NCI-H1930 (cell line): ENCODE measurements at places on chromosomes 12 and 14.

- no peak for DNase-seq
Measured at GRCh38 chr12:56477521-56478225, 9.3 kb downstream of the SPRYD4 start.

DNA sequence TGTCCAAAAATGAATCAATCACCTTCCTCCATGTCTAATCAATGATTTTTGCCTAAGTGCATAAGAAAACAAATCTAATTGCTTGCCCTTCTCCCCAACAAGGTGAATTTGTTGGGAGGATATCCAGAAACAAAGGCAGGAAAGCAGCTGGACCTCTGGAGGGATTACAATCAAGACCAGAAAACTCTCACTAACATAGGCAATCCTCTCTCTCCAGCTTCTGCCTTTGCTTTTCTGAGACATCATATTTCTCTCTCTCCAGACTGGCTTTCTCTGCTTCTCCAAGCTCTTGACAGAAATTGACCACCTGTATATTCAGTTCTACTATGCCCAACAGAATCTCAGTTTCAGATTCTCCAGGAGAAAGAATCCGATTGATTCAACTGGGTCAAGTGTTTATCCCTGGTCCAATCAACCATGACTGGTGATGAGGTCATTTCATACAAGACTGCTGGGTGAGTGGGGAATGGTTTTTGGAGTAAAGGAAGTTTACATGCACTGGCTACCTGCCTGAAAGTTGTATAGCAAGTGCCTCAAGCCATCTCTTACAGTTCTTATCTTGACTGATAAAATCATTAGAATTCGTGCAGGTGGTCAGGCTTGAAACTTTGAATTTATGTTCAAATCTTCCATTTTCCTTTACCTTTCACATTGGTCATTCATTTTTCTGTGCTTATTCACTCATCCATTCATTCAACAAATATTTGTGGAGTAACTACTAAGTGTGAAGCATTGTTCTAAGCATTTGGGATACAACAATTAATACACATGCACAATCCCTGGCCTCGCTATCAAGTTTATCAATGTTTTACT lies 22.2 kb upstream of the CFAP54 start:
- DNase-seq: no peak

DNA sequence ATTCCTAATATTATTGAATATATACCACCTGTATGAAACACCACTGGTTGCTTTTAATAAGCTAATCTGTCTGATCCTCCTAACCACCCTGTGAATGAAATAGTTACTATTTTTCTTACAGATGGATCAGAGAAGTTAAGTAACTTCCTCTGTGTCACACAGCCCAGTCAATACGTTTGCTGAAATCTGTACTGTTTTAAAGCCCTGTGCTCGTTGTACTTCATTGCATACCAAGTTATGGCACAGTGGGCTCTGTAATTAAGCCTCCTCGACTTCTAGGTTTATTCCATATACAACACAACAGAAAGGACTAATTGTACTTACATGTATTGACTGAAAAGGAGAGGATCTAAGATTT lies 137.9 kb downstream of the TPH2 start:
- DNase-seq: no peak

GRCh38 chr14:68794851-68795596 lies 2.2 kb upstream of the ZFP36L1 start:
- no peak for DNase-seq

GRCh38 chr14:98200601-98201000 lies 1071.4 kb downstream of the BCL11B start:
- DNase-seq: no peak

DNA sequence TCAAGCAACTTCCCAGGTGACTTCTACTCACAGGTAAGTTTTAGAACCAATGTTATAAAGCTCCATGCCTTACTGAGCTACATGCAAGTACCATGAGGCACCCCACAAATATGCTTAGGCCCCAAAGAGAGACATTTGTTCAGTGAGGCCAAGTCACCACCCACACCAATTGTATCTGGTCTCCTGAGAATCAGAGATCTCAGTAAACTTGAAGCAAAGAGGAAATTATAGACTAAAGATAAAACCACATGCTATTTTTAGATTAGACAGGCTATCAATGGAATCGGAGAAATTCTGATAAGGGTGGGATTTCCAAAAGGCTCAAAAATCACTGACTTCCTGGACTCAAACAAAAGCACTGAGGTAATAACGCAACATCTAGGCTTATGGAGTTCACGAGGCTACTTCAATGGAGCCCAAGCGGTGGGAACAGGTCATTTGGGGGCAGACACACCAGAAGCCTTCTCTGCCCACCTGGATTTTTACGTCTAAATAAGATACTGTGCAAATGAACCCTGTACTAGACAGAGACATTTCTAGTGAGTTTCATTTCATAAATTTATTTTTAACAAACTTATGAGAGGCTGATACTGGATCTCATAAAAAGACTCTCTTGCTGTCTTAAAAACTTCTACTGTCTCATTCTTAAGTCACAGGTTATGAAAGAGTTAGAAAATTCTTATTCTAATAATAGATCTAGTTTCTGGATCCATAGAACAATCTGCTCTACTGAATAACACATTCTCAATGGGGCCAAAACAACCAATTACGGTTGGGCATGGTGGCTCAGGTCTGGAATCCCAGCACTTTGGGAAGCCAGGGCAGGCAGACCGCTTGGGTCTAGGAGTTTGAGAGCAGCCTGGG lies 7.7 kb downstream of the SLC15A4 start:
- DNase-seq: no peak

- DNase-seq: no peak
Measured at GRCh38 chr14:105084741-105085571, 19.7 kb upstream of the GPR132 start.

DNA sequence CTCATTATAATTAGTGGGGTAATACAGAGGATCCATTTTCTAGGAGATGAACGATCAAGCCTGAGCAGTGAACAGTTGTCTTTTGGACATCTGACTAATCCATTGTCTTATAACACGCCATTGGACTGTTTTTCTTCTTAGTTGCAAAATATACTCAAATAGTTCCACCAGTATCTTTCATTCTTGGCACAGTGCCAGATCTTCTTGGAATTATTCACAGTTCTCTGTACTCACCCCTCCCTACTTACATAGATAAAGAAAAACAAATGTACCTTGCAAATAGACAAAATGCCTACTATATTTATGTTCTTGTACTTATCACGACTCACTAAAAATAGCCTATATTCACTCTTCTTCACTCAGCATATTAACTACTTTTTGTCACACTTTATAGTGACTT lies 3.8 kb downstream of the CBLN3 start:
- DNase-seq: no peak

DNA sequence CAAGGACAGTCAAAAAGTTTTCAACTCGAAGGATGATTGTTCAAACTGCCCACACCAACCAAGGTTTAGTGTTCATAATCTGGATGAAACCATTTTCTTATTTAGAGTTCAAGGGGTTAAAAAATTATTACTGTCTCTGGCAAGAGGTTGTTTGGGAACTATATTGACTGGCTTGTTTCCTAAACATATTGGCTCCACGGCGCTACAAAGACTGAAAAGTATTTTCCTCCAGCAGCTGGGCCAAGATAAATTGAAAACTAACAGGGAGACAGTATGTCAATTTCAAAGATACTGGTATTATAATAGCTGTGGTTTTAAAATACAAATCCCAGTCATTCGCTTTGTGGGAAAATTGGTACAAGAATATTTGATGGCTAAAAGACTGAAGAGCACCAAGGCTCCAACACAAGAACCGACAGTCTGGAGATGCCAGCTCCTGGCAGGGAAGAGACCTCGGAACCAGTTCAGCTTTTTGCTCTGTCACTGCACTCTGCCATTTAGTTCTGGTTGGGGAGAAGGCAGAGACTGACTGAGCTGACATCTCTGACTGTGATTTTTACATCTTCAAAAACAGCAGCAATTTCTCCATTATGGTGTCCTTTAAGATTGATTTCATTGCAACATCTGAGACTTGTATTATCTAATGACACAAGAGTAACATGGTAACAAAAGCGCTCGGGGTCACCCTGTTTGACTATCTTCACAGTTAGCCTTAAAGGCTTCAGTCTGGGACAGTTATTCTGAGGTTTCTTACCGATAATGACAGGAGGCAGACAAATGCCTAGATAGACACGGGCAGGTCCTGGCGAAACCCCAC lies 62.0 kb downstream of the ST8SIA1 start:
- no peak for DNase-seq

- no peak for DNase-seq
Measured at GRCh38 chr12:29239336-29239735, 90.3 kb downstream of the FAR2 start.

DNA sequence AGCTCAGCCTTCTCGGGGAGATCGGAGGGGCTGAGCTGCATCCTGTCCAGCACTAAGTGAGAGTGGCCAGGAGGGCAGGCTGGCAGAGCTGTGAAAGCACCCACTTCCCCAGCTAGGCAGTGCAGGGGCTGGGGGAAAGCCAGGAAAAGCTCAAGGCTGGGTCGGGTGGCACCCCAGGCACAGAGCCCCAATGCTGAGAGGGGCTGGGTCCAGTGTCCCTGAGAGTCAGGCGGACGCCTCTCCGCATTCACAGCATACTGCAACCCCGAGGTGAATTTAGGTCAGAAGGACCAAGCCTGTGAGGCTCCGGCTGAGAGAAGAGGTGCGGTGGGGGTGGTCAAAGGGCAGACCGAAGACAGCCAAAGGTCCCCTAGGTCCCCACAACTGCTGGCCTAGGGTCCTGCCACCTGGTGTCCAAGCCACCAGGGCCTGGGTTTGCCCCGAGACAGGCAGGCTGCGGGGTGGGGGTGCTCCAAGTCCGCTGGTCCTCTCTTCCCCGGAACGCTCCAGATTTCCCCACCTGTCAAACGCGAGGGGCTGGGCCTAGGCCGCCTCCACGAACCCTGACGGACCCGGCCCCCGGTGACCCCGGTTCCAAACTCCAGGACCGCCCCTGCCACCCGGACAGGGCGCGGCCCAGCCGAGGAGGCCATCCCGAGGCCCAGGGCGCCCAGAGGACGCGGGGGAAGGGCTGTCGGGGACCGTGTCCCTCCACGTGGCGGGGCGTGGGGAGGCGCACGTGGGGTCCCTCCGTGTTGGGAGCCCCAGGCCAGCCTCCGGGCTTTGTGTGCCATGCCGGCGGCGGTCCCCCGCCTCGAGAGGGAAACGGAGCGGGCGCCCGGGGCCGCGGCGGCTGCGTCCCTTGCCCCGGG lies 527 bp downstream of the CAMKK2 start:
- no peak for DNase-seq

DNA sequence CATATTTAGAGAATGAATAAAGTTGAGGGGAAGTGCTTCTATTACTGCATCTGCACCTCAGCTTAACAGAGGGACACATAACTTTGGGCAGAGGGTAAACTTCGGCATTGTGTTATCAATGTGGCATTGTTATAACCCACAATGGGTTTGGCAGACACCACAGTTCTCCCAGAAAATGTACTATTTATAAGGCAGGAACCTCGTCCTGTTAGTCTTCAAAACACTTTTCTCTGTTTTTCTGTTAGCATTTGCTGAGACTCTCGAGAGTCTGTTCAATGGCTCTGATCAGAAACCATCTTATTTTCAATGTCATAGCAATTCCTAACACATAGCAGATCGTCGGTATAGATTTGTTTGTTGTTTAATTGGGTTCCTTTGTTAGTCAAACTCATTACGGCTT lies 13.9 kb downstream of the PPP1R36 start:
- no peak for DNase-seq

DNA sequence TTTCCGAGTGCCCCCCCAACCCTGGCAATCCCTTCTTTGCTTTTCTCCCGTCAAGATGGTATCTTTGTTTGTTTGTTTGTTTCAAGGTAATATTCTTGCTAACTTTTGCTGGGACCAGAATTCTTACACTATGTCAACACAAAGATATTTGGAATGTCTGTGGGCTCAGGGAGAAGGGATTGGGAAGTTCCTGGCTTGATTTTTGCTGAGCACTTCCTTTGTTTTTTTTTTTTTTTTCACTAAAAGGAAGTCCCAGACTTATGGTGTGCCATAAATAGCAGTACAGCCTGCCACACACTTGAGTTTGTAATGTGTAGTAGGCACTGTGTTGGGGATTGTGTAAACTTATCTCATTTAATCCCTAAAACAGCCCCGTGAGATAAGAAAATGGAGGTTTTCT lies 11.2 kb upstream of the RNU6-7 start:
- DNase-seq: no peak

DNA sequence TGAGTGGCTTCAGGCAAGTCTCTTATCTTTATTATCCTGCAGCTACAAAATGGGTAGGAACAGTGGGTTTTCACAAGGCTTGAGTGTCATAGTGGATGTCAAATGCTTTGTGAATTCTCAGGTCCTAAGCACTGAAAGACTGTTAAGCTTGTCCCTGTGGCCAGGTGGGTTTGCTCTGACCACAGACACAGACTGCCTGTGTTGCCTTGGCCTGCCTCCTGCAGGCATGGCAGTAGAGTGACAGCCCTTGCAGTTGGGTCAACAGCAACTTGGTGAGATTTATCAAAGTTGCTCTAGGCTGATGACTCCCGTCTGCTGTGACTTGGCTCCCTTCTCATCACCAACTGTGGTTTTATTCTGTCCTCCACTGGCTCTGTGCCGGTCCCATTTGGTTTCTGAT lies 520.0 kb upstream of the CCDC196 start:
- DNase-seq: no peak

DNA sequence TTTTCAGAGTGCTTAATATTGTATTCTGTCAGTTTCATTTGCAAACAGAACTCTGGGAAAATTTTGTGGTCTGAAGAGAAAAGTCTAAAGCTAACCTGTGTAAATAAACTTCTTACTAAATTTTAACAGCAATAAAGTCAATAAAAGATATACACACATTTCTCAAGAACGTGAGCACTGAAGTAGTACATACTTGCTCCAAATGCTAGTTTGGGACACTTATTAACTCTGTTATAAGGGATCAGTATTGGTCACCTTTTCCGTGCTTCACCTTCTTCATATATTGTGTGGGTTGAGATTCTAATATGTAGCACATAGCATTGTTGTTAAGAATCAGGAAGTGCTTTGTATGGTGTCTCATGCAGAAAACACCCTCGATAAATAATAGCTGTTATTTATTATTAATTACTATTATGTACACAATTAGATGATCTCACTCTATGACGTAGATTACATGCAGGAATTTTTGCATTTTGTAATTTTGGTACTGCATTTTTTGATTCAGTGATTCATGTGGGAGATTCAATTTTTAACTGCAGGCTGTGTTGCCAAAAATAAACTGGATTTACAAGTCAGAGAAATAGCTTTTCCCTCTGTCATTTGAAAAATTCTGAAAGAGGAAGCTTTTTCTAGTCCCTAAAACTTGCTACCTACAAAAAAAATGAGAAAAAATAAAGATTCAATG lies 300.9 kb downstream of the ACSS3 start:
- DNase-seq: no peak

- DNase-seq: no peak
Measured at GRCh38 chr12:105428793-105429395, 98.4 kb downstream of the C12orf75 start.

- no peak for DNase-seq
Measured at GRCh38 chr12:110344657-110345056, 58.9 kb downstream of the ANAPC7 start.

DNA sequence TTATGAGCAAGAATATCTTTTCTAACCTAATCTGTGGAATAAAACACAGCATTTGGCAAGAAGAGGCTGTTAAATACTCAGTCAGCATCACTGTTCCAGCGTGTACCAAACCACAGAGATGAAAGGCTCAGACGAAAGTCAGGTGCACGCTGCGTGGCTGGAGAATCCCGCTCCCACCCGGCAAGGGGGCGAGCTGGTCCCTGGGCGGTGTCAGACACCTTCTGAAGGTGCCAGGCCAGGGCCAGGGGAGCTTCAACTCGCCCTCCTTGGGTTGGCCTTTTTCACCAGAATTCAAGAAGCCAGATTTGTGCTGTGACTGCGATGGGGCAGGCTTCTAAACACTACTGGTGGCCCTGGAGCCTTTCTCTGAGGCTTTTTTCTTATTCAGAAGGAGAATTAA lies 73.1 kb downstream of the WDR20 start:
- DNase-seq: no peak
